Natural killer cell treated with Interleukin-12 subunit alpha and Interleukin-12 subunit beta and Interleukin-15 and Interleukin-18, amount 100 ng/mL, for 72 hours (primary cell): ENCODE measurements at places on chromosomes 7 and 10.
A peak's percentile ranks its signal among the peaks of the same experiment; 100 is the strongest.

GRCh38 chr10:36538953-36539586 is 586.3 kb upstream of the ANKRD30A start:
- no peak for DNase-seq

DNA sequence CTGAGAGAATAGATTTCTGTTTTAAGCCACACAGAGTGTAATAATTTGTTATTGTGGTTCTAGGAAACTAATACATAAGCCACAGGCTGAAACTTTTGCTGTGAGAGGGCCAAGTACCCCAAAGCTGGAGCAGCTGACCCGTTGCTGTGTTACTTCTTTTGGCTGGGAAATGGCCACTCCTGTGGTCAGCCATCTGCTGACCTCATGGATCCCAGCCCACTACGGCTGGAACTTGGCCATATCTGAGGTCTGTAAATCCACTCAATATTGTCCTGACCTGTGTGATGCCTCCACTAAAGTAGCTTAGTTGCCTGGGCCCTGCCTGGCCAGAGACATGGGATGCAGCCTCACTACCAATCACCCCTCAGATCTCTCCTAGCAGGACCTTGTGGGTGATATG is 17.4 kb upstream of the LOXL4 start:
- DNase-seq: no peak

GRCh38 chr10:72335394-72336258 is 19.1 kb downstream of the DNAJB12 start:
- peak; percentile 76 for DNase-seq

GRCh38 chr7:107813524-107813923 is 10.5 kb upstream of the SLC26A3 start:
- no peak for DNase-seq

DNA sequence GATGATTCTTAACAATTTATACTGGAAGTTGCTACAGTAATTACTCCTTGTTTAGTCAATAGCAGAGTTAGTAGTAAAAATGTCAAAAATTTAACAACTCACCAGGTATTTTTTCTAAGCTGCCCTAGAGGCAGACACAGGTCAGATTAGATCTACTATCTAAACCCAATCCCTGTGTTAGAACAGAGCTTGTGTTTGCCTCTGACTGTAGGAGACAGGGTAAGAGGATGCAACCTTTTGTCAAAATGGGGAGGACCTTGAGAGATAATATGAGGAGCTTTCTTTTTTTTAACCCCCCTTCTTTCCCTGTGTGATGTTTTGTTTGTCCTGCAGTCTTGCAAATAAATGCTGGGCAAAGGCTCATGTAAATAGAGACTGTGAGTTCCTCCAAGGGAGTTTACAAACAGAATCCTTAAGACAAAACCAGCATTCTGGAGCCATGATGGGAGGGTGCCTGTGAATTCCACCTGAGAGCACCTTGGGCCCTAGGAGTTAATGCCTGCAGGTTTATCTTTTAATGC is 353.1 kb downstream of the GATA3 start:
- no peak for DNase-seq

GRCh38 chr7:54769203-54769602 is 10.2 kb upstream of the SEC61G start:
- DNase-seq: no peak

GRCh38 chr10:1629326-1630198 is 107.8 kb downstream of the ADARB2 start:
- no peak for DNase-seq

DNA sequence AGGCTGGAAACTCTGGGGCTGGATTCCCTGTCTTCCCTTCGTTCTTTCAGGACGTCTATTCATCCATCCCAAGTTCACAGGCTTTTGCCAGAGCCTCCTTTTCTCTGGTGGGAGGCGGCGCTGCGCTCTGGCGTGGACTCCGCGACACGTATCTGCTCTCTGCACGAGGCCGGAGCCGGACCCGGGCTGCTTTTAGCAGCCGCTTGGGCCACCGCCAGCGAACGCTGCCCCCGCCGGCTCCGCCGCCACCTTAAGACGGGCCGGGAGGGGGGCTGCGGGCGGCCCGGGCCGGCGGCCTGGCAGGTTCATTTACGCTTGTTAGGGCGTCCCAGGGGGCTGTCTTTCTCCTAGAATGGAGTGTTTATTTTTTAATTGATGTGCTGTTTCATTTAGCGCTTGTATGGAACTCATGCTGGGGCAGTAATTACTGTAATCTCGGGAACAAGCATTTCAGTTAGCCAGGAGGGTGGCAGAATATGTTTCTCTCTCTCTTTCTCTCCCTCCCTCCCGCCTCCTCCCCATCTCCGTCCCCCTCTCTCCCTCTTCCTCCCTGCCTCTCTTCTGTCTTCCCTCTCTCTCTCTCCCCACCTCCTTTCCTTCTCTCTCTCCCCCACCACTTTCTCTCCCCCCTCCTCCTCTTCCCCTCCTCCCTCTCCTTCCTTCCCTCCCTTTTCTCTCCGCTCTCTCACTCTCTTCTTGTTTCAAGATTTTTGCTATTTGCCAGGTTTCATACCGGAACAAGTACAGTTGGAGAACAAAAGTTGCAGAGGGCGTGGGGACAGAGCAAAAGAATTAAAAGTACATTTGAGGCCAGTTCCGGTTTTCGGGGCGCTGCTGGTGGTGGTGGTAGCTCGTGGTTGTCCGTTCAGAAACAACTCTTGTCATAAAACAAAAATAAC is 1.3 kb upstream of the FZD8 start:
- no peak for DNase-seq
